ENCODE measurements at places on chromosomes 11 and 22. TPM values are rescaled to one million over a fixed set of nuclear protein-coding genes. Genes with fewer than 3 reads are reported as not detected.

DNA sequence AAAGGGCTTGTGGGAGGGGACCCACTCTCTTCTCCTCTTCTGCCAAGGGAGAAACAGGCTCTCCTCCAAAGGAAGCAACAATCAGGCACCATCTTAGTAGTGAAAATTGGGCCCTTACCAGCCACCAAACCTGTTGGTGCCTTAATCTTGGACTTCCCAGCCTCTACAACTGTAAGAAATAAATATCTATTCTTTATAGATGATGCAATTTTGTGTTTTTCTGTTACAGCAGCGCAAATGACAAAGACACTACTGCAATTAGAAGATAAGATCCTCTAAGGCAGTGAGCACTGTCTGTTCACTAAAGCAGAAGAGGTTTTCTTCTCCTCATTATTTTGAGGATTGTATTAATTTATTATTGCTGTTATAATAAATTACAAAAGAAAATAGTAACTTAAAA lies 691.4 kb upstream of the CCDC179 start:
- no peak for DNase-seq

- peak; percentile 8 for DNase-seq
These were observed 156.8 kb downstream of the MYO18B start for GRCh38 chr22:25898707-25899365.

DNA sequence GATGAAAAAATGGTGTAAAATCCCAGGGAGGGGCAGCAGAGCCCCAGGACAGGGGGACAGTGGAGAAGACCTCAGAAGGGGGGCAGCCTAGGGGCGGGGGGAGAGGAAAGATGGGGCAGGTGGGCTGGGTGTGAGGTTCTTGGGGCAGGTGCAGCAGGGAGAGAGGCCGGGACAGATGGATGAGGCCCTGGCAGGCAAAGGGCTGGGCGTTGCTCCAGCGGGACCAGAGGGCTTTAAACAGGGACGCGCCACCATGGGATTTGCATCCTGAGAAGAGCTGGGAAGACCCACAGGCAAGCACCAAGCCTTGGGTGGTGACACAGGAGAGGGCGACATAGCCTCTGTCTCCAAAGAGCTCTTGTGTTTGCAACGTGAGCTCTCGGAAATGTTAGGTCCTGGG lies 1342.8 kb downstream of the TBC1D22A start:
- no peak for DNase-seq

- DNase-seq = no peak
These were observed 45.2 kb downstream of the RASSF10 start for GRCh38 chr11:13054278-13054677.

The GLB1L3 gene
- total RNA-seq = not detected

GRCh38 chr11:103851166-103851651 lies 185.2 kb upstream of the DDI1 start:
- no peak for DNase-seq

The DAGLA gene
- 4.4 TPM for total RNA-seq

DNA sequence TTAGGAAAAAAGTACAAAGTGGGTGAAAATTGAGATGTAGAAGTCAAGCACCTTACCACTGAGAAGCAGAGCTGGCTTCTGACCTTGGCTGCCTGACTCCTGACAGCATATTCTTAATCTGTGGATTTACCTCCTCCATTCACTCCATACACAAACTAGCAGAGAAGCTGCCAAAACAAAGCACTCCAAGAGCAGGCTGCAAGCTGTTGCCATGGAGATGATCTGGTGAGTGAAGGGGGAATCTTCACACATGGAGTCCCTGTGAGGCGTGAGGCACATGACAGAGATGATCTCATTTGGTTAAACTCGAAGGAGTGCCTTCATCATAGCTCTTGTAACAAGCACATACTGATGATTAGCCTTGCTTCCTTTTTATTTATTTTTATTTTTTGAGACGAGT lies 16.1 kb downstream of the COMMD9 start:
- no peak for DNase-seq

Measured in dermis blood vessel endothelial cell (primary cell).